ENCODE measurements at places on chromosomes 7 and 10. TPM values are rescaled to one million over a fixed set of nuclear protein-coding genes. Genes with fewer than 3 reads are reported as not detected.

- DNase-seq: no peak
Observed at GRCh38 chr10:96359616-96360015, 814 bp upstream of the OPALIN start.

DNA sequence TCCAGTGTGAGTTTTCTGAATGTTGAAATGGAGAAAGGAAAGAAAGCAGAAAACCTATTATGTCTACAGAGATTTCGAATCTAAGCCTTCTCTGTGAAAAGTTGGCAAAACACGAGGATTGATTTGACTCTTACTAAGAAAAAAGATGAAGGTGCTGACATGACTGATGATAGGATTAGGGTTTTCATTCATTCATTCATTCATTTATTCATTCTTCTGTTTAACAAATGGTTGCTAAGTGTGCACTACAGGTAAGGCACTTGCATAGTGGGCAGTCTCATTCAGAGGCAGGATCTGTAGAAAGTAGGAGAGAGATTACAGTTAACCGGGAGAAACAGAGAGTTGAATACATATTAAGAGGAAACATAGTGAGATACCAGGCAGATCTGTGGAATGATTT, 137.1 kb downstream of the ZNF365 start:
- no peak for DNase-seq

GRCh38 chr7:142722248-142722794, 27.0 kb upstream of the PRSS1 start:
- DNase-seq: no peak

DNA sequence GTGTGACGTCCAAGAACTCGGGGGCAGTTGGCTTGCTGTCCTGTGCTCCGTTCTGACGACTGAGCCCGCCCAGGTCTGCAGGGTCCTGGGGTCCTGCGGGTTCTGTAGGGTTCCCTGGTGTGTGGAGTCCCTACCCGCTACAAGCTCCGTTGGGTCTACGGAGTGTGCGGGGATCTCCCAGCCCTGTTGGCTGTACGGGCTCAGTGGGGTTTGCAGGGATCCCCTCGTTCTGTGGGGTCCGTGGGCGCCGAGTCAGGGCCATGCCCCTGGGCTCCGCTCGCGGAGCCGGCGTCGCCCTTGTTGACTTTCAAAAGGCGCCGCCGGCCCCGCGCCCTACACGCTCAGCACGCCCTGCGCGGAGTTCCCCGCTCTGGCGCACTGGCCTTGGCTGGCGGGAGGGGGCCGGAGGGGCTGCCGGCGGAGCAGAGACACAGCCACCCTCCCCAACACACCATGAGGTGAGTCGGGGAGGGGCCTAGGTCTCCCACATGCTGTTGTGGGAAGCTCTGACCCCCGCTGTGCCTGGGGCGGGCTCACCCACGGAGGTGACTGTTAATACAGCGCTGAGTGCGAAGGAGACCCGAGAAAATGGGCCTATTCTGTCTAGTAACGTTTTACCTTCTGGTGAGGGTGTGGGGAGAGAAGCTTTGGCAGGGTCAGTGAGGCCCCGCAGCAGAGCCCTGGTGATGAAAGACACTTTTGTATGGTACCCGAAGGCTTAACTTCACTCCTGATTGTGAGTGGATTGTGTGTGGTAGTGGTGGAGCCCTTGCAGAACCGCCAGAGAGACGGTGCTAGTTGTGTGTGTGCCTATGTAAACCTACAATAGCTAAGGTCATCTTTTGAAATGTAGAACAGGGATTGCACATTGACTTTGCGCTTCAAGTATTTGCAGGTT, 8.1 kb downstream of the TASOR2 start:
- DNase-seq: peak; percentile 58

DNA sequence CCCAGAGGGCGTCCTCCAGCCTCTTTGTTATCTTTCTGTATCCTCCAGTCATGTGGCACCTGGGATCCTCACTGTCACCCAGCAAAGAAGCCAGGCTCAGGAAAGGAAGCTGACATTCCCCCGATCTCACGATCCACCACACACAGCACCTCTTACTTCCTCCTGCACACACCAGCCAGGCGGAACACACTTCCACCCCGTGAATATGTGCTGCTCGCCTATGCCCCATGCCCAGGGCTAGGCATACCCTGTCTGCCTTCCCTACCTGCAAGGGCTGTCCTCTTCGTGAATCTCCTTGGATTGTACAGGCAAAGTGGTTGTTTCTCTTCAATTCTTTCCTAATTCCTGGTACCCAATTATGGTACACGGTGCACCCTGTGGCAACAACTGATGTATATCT, 191.0 kb downstream of the TNS3 start:
- no peak for DNase-seq

GRCh38 chr7:46282155-46282554, 361.1 kb upstream of the IGFBP3 start:
- no peak for DNase-seq

DNA sequence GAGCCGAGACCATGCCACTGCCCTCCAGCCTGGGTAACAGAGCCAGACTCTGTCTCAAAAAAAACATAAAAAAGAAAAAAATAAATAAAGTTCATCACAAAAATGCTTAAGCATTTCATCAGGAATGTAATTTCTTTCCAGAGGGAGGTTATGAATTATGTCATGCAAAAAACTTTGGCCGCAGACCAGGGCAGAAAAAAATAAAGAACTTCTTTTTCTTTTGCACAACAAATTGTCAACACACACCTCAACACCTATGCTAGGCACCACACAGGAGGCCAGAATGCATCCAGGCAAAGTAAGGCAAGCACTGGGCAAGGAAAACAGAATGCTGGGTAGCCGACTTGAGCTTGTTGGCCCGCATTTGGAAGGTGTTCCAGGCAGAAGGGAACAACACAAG, 3.9 kb downstream of the C10orf62 start:
- no peak for DNase-seq

- no peak for DNase-seq
Observed at GRCh38 chr10:6769704-6770417, 189.8 kb upstream of the PRKCQ start.

GRCh38 chr10:58439632-58440364, 54.6 kb downstream of the TFAM start:
- DNase-seq: no peak

GRCh38 chr10:21975378-21975990, 28.0 kb downstream of the DNAJC1 start:
- DNase-seq: no peak

DNA sequence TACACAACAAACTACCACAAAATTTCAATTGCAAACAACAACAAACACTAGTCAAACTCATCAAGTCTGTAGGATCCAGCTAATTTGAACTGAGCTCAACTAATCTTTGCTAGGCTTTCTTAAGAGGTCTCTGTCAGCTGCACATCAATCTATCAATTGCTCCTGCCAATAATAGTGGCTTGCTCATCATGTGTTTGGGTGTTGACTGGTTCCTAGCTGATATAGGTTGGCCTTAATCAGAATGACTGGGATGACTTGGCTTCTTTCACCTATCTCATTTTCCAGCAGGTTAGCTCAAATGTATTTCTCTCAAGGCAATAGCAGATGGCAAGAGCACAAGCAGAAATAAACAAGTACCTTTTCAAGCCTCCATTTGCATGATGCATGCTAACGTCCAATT, 370.3 kb upstream of the NFE2L3 start:
- no peak for DNase-seq

GRCh38 chr7:18535810-18536415, 40.4 kb downstream of the HDAC9 start:
- no peak for DNase-seq

DNA sequence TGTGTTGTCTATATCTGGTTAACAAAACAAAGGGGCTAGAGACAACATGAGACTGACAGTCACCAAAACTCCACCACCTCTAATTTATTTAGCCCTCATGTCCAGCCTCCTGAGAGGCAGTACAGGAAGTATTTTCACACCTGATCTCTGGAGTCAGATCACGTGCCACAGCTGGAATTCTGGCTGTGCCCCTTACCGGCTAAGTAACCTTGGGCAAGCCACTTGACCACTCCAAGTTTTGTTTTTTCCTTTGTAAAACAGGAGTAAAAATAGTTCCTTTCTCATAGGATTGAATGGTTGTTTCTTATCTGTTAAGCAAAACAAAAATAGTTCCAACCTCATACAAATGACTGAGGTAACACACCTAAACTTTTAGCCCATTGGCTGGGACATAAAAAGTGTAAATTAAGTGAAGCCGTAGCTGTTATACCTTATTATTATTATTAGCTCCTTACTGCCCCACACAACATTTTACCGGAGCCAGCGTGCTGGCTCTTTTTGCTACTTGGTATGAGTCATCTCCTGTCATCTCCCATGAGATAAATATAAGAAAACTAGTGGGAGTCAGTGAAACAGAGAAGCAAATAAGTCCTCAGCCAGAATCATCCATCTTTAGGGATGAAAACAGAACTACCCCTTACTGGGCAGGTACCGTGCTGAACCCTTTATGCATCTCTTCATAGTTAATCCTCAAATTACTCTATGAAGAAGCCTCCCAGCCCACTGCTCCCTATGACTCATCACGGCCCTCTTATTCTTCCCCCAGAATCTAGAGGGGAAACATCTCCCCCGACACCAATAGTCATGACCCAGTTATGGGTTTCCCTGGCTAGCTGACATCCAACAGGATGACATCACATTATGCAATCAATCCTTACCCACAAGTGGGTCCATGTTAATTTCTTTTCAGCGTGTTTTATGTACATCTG, 44.9 kb downstream of the PPP1R3C start:
- DNase-seq: no peak

GRCh38 chr7:106370542-106370941, 85.8 kb upstream of the NAMPT start:
- no peak for DNase-seq

- DNase-seq: no peak
Observed at GRCh38 chr10:16965740-16966447, 148.7 kb upstream of the RSU1 start.

DNA sequence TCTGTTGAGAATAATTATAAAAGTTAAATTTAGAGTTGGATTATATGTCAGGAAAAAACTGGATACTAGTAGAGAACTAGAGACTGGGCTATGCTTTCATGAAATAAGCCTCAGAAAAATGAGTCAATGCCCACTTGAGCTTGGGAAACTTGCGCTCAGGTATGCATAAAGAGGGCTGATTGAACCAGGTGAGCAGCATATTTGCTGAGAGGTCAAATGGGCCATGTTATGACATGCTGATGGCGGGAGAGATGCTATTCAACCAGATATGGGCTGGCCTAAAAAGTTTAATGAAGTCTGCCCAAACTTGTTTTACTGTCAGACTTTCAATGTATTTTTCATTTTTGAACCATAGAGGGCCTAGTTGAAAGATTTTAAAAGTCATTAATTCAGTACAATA, 837.6 kb upstream of the GHITM start:
- DNase-seq: no peak

The SLC16A12 gene
- not detected for total RNA-seq

The NACAD gene
- 7.2 TPM for total RNA-seq

The FRMPD2 gene
- total RNA-seq: 0.26 TPM

The RTKN2 gene
- 27.5 TPM for total RNA-seq

The SNX8 gene
- 30.4 TPM for total RNA-seq
